ENCODE measurements at places on chromosomes 12 and 14. TPM values are rescaled to one million over a fixed set of nuclear protein-coding genes. Genes with fewer than 3 reads are reported as not detected.

The GZMH gene
- total RNA-seq = 0.27 TPM

GRCh38 chr14:74578479-74578878, 33.6 kb downstream of the LTBP2 start:
- no peak for DNase-seq

DNA sequence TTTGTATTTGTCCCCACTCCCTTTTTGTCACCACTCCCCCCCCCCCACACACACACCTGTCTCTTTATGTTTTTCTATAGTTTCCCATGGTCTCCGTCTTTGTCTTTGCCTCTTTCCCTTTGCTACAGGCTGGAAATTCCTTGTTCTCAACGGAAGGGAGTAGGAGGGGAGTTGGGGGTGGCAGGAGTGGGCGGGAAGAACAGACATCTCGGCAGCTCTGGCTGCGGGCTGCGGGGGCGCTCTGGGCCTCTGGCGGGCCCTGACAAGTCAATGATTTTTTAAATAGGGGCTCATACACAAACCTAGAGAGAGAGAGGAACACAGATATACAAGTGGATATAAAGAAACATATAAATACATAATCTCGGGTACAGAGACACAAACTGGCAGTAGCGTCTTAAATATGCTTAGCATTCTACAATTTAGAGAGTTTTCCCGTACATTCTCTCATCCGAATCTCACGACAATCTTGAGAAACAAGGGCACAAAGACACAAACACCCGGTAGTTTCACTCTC, 2.4 kb upstream of the NAB2 start:
- no peak for DNase-seq

The SERPINA6 gene
- total RNA-seq = under 0.01 TPM

DNA sequence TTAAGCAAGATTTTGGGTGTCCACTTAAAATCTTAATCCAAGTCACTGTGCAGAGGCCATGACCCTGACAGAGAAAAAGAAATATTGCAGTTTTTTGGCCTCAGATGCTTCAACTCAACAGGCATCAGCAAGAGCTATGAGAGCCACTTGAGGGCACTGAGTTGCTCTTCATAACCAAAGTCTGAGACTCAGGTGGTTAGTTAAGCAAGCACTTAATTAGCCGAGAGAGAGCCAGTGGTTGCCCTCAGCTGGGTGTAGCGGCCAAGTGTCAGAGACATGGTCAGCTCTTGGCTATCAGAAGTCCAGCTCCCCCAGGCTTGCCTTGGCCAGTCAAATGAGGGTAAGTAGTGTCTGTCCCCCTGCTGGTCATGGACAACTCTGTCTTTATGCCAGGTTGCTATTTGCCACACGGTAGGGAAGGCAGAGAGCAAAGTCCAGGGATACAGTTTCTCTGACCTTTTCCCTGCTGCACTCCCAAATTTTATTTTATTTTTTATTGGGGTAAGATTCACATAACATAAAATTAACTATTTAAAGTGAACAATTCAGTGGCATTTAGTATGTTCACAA, 9.0 kb upstream of the KRT71 start:
- no peak for DNase-seq

The KERA gene
- total RNA-seq = not detected
